ENCODE measurements at places on chromosomes 2 and 18.
A peak's percentile ranks its signal among the peaks of the same experiment; 100 is the strongest.

GRCh38 chr2:54038835-54039234 lies 68.0 kb upstream of the PSME4 start:
- no peak for DNase-seq

DNA sequence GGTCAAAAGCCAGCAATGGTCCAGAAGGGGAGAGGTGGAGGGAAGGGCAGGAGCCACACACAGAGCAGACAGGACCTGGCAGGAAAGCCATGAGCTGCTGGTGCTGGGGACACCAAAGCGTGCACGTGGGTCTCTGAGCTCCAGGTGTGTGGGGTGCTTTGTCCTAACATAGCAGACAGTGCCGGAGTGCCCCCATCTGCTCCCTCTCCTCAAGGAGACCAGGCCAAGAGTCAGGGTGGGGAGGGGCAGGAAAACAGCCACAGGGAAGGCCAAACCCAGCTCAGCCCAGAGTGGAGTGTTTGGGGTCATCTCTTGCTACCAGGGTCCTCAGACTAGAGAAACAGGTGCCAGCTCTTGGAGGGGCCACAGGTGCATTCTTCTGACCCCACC lies 4.2 kb upstream of the GPC1 start:
- no peak for DNase-seq

- no peak for DNase-seq
Observed at GRCh38 chr2:169673921-169674320, 20.3 kb downstream of the CFAP210 start.

DNA sequence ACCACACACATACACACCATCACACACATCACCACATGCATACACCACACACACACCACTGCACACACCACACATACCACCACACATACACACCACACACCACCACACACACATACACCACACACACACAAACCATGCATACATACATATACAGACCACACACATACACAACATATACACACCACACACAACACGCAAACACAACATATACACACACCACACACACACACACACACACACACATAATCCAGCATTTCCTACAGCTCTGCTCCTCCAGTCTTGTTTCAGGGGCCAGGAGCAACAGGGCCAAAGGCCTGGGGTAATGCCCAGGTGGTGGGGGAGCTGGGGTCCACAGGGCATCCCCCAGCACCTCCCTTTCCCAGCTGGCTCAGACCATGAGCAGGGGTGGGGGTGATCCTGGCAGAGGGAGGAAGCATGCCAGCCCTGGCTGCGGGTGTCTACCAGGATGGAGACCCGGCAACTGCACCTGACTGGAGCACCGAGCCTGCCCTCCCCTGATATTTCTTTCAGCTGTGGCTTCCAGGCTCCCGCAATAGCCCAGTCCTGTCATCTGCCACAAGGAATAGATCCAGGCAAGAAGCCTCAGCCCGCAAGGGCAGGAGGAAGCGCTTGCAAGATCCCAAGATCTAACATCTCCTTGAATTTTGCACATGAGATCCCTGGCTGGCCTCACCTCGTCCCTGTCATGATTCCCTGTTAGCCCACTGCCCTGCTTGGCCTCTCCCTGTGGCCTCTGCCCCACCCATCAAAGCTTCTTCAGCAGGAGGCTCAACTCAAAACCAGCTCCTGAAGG lies 196.9 kb downstream of the TNS1 start:
- no peak for DNase-seq

GRCh38 chr2:212766921-212767320 lies 228.3 kb upstream of the ERBB4 start:
- no peak for DNase-seq

GRCh38 chr2:73776381-73776780 lies 3.5 kb downstream of the DUSP11 start:
- no peak for DNase-seq

GRCh38 chr2:86336675-86337243 lies 667 bp downstream of the REEP1 start:
- no peak for DNase-seq

DNA sequence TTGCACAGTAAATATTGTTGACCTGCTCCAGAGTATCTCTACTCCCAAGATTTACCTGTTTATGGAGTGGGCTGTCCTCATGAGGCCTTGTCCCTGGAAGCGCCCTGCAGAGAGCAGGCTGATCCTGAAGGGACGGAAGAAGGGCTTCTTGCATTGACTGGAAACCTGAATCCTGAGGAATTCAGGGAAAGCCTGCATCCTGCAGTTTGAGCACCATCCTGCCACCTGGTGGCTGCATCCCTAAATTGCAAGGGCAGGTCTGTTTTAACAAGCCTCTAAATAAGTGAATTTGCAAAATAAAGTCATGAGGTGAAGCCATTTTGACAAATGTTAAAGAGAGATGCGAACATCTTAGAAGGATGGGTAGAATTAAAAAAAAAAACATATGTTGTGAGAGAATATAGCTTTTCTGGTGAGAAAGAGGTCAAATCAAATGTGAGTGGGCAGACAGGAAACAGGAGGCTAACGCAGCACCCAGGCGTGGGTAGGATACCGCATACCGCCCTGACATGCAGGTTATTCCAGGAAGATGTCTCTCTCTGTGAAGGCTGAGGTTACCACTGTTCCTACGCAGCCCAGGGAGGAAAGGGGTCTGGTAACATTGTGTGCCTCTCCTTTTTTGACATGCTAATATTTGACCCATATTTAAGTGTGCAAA lies 754.9 kb downstream of the RNF144A start:
- peak; percentile 31 for DNase-seq

DNA sequence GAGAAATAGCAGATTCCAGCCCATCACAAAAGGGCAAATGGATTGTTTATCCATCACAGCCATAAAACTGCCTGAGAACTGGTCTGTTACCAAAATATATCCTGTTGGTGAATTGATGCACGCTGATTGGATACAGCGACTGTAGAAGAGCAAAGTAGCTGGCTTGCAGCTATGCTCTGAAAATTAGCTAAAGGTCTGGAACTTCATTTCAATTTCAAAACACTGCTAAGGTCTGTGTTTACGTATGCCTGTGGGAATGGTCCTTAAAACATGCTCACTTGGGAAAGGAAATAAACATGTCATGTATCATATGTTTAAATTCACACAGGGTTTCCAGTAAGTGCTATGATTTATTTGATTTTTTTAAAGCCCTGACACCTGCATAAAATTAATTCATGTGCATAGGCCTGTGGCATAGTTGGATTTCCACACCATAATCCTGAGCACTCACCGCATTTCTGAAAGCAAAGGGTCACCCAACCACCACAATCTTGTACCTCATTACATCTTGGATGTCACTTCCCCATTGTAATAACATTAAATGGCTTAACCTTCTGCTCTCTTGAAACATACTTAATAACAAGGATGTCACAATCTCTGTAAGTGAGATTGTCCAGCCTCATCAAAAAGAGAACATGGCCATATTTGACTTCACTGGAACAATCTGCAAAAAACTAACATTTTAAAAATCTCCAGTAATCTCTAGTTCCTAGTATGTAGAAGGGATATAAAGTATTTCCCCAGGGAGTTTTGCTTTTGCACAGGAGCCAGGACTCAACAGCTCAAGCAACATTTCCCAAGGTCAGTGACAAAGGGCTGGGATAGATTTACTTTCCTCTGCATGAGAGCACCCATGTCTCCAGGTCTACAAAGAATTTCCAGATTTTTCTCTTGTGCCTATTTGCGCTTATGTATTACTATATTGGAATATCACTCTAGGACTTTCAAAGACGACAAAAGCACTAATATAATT lies 109.8 kb downstream of the FARSB start:
- no peak for DNase-seq

DNA sequence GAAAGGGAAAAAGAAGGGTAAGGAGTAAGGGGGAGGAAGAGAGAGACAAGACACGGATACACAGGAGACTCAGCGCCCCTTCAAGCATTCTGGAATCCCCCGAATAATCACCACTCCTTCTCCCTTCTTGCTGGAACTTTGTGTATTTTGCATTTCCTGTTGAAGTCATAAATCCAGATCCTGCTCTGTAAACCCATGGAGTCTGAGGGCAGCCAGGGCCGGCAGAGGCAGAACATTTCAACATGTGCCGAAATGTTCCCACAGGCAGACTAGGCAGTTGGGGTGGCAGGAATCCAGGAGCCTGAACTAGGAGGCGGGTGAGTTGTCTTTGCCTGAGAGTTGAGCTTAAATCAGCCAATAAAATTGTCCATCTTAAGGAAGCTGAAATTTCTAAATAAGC lies 193.1 kb downstream of the SH3RF3 start:
- DNase-seq: no peak

GRCh38 chr18:54718408-54718773 lies 109.9 kb upstream of the RAB27B start:
- DNase-seq: no peak

DNA sequence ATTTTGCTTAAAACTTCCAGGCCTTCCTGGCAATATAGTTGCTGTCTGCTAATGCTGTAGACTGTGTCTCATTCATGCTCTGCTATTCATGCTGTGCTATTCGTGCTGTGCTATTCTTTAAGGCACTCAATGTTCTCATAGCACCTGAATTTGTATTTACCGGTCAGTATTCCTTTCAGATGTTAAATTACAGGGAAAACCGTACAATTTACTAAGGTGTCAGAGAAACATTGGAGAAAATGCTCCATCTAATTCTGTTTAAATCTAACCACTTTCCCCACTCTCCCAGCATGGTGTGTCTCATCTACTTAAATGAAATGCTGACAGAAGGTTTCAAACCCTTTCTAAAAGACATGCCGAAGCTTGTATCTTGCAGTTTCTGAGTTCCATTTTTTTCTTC lies 25.0 kb downstream of the FAM171B start:
- DNase-seq: no peak

- DNase-seq: no peak
Observed at GRCh38 chr2:118942031-118942430, at the start of gene MARCO. Gene MARCO (plus strand): TSS chr2:118942194. CDS start chr2:118942301, 107 bp downstream.

DNA sequence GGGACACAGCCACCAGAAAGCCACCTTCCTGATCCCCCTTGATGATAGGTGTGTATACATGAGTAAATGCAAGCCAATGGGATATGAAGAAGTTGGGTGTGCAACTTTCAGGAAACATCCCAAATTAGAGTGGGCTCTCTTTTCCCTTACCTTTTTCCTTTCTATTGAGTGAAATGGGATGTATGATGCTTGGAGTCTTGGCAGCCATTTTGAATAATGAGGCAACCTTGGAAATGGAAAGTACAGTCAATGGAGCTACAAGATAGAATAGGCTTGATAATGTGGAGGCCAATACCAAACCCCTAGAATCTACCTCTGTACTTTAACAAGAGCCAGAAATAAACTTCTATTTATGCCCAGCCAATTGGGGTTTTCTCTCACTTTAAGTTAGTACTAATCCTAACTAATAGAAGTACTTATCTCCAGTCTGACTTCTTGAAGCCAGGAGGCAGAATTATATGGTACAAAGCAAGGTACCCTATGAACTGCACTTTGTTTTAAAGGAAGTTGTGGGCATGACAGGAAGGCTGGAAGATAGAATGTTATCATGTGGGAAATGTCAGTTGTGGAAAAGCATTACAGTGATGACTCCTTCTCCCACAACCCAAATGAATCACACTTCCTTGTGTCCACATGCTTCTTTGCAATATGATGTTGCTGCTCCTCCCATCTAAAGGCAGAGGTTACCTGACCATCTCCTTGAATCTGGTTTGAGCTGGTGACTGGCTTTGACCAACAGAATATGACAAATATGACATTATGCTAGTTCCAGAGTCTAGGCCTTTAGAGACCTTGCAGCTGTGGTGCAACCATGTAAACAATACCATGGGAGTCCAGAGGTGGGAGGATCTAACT lies 12.9 kb upstream of the NABP1 start:
- DNase-seq: no peak

DNA sequence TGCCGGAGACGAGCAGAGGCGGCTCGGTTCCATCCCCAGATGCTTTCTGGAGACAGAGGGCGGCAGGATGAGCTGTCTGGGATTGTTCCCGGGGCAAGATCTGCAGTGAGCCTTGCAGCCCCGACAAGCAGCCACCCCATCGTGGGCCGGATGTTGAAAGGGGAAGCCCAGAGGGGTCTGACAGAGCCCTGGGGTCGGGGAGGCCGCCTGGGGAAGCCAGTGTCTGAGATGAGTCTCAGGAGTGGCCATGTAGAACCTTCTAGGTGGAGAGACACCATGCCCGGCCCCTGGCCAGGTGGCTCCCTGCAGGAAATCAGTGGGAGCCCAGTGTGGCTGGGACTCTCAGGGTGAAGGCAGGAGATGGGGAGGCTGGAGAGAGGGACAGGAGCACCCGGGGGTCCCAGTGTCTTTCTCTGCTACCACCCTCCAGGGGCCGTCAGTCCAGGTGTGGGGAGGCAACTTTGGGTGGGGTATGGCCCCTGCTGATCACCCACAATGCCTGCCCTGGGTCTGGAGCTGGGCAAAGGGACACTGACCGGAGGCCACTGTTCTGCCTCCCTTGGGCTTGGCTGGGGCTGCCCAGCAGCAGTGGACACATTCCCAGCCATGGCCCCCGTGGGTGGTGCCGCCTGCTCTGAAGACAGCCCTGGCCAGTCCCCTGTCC lies 128.3 kb upstream of the HS6ST1 start:
- DNase-seq: no peak

- no peak for DNase-seq
Observed at GRCh38 chr2:241312082-241312481, 3.4 kb downstream of the HDLBP start.

DNA sequence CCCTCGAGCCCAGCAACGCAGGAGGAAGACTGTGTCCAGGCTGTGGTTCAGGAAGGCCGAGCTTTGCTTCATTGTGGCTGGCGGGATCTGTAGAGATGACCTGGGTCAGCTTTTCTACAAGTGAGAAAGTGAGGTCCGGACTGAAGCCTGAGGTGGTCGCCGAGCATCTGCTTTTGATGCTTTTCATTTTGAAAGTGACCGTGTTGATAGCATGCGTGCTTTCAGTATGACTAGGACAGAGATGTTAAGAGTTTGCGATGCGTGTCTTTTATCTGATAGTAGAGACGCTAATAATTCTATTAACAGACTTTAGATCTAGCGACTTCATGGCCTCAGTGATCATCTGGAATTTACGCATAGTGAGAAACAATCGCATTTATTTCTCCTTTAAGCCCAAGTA lies 28.1 kb downstream of the CTDP1 start:
- DNase-seq: no peak

- DNase-seq: no peak
Observed at GRCh38 chr18:24656551-24657443, 196.4 kb downstream of the HRH4 start.

- DNase-seq: no peak
Observed at GRCh38 chr2:156481312-156481711, 45.1 kb downstream of the GPD2 start.
